ENCODE measurements at places on chromosomes 12 and 14.
A peak's percentile ranks its signal among the peaks of the same experiment; 100 is the strongest.

DNA sequence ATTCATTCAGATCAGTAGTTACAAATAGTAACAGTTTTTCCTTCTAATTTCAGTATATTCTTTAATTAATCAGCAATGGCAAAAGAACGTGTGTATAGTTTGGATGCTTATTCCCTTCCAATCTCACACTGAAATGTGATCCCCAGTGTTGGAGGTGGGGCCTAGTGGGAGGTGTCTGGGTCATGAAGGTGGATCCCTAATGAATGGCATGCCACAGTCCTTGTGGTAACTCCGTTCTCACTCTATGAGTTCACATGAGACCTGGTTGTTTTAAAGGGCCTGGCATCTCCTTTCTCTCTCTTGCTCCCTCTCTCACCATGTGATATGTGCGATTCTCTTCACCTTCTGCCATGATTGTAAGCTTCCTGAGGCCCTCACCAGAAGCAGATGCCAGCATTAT, 18.9 kb upstream of the SYNDIG1L start:
- DNase-seq = no peak

GRCh38 chr12:69151254-69151764, 88.1 kb upstream of the CPSF6 start:
- DNase-seq = no peak

DNA sequence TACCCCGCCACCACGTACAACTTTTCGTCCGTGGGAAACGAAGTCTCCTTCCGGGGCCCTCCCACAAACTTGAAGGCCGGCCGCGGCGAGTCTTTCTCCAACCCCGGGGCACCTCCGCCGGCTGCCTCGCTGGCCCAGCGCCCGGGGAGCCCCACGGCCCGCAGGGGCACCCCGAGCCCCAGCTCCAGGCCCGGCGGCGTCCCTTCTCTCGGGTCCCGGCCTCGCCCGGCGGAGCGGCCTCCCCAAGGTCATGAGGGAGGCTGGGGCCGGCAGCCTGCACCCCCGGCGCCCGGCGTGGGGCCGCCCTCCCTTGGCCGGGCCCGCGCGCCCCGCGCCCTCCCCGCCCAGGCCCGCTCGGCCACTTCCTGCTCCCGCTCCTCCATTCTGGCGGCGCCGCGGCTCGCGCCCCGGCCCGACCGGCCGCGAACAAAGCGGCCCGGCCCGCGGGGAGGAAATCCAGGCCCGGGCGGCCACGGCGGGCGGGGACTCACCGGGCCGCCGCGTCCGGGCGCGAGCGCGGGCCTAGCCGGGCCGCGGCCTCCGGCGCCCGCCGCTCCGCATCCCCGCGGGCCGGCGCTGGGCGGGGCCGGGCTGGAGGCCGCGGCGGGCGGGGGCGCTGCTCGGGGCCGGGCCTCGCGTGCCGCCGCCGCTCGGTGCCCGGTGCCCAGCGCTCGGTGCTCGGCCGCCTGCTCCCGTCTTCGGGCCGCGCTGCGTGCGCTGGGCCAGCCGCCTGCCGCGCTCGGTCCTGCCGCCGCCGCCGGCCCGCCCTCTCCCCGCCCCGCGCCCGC, at the start of gene AKT1:
TSS of gene AKT1 (minus strand) at position 756 of the 788 bp plus-strand sequence. CDS start 3,105 bp downstream, outside the sequence.
- DNase-seq = peak; percentile 52

- peak; percentile 41 for DNase-seq
Measured at GRCh38 chr14:72104011-72104613, 171.9 kb downstream of the RGS6 start.

DNA sequence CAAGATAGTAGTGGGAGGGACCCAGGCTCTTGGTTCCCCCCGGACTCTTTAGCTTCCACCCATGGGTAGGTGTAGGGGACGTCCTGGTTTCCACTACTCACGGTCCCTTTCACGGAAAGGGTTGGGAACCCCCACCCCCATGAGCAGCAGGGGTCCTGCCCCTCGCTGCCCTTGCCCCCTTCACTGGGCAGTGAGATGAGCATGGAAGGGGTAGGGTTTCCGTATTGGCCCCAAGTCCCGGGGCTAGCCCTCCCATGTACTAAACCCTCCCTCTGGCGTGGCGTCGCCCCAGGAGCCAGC, 12.7 kb downstream of the AGAP2 start:
- no peak for DNase-seq

GRCh38 chr12:121804417-121805111, 755 bp downstream of the SETD1B start:
- DNase-seq = peak; percentile 76

GRCh38 chr14:103001226-103001625, 56.1 kb downstream of the CDC42BPB start:
- no peak for DNase-seq

GRCh38 chr12:69298947-69299346, 49.2 kb upstream of the LYZ start:
- DNase-seq = no peak

GRCh38 chr12:132218915-132219314, 74.7 kb downstream of the NOC4L start:
- DNase-seq = no peak

DNA sequence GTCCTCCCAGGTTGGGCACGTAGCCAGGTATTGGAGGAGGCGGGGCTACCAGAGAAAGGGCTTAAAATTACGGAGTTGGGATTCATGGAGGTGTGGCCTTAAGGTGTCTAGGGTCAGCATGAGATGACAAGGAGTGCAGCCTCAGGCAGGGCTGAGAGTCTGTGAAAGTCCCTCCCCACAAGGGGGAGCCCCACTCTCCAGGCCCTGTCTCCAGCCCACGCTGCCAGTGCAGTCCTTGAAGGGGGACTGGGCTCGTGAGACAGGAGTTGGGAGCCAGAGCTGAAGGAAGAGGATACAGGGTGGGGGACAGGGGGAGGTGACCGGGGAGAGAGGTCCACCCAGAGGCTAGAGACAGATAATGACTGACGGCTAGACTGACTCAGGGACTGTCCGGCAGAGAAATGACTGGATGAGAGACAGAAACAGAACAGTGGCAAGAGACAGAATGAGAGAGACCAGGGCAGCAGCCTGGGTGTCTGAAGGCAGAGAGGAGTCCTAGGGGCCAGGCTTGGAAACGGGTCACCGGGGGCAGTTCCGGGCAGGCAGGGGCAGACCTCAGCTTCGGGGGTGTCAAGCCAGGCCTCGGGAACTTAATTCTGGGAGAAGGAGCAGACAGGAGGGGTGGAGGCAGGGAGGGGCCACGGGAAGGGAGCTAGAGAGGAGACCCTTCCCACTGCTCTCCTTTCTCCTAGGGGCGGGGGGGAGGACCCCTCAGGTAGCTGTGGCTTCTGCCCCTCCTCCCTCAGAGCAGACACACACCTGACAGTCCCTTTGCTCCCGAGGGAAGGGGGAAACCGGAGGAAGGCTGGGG, 970 bp downstream of the CDH24 start:
- peak; percentile 67 for DNase-seq

GRCh38 chr12:102459314-102459713, 21.0 kb downstream of the IGF1 start:
- no peak for DNase-seq

DNA sequence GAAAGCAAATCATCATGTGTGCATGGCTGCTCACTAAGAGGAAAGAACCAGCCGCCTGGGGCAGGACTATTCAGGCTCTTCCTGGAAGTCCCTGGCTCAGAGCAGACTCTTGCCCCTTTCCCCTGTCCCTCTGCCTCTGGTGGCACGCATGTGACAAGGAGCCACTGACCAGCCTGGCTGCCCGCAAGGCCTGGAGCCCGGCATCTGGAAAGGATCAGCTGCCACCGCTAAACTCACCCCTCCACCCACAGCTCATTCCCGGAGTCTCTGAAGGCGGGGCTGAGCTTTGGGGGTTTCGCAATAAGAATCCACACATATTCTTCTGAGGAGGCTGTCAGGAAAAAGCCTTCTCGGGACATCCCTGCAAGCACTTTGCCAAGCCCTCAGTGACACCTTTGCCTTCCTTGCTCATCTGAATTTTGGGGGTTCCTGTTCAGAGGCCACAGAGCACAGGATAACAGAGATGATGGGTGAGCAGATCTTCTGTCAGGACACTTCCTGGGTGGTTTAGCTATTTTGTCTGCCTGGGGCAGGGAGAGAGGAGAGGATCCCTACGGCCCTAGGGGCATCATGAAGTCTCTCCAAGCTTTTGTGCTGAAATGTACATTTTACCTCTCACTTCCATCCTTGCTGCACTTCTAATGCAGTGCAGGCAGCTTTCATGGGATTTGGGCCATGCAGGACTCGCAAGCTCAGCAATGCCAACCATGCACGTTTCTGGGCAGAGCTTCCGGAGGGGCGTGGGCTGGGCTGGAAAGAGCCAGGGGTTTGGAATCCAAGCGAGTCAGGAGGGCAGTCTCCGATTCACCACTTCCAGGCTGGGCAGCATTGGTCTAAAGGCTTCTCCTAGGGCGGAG, 124.8 kb upstream of the MAP1LC3B2 start:
- no peak for DNase-seq

GRCh38 chr12:89833337-89834252, 125.0 kb upstream of the ATP2B1 start:
- DNase-seq = no peak

DNA sequence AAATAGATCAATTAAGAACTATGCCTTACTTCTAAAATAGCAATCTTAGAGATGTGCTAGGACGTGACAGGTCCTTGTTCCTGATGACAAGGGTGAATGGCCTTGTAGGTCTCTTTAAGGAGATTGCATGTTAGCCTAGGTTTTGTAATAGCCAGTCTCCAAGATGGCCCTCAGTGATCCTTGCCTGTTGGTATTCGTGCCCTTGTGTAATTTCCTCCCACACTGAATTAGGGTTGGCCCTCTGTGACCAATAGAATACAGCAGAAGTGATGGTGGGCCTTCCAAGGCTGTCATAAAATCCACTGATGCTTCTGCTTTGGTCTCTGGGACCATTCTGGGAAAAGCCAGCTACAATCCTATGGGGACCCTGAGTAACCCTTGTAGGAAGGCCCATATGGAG, 38.2 kb upstream of the SNX6 start:
- no peak for DNase-seq

DNA sequence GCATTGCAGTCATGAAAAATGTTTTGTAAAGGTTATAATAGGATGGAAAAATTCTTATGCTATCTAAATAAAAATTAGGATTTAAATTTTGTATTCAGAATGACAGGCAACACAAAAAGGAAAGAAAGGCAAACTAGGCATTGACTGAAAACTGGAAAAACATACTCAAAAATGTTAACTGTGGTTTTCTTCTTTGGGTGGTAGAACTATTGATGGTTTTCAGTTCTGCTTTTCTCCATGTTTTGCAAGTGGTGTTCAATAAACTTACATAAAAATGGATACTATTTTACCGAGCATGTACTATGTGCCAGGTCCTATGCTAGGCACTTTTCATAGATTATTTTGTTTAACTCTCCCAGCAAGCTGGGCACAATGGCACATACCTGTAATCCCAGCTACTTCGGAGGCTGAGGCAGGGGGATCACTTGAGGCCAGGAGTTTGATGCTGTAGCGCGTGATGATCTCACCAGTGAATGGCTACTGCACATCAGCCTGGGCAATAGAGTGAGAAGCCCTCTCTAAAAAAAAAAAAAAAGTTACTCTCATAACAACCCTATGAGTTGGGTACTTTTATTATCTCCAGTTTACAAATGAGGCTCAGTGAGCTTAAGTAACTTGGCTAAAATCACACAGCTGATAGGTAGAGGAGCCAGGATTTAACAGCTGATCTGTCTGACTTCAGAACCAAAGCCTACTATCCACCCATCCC, 26.3 kb upstream of the TCP11L2 start:
- DNase-seq = peak; percentile 81

DNA sequence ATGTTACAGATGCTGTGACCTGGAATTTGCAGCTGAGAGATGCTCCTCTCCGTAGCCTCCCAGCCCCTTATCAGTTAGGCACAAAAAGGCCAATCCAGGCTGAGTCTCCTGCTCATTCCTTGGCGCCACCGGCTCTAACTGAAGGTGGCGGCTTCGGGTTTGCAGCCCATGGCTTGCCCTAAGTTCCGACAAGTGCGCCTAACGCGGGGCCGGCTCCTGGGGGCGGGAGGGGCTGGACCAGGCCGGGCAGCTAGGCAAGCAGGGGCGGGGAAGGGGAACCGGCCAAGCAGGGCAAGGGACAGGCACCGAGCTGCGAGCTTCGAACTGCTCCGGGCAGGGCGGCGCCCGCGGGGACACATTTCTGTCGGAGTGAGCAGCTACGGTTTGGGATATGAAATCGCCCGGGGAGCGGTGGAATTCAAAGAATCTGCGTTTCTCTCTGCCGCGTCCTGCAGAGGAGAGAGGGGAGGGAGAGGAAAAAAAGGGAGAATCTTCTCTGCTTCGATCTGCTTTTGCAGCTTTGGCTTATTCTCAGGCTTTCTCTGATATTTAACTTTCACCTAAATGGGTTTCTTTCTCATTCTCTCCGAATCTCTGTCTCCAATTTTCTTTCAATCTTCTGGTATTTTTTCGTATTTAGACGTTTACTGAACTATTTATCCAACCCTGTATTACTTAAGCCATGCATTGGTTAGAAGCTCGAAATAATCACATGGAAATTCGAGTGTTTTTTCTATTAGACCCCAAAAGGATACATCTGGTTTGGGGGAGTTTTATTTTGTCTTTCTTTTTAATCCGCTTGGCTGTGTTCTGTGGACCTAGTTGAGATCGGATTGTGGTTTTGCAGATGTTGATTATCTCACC, 1.6 kb upstream of the HOXC12 start:
- no peak for DNase-seq

DNA sequence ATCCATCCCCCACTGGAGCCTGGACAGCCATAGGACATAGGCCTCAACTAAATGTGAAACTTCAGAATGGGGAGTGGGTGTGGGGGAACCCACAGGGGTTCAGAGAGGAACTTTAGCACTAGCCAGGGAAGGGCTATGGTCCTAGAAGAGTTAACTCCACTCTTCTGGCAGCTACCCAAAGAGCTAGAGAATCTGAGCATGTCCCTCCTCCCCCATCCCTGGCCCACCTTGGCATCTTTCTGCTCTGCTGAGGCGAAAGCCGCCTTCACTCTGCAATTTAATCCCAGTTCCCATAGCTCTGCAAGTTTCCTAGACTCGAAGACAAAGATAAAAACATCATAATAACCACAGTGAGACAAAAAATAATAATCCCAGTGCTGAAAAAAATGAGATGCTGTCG, 214.7 kb upstream of the RTL1 start:
- no peak for DNase-seq

DNA sequence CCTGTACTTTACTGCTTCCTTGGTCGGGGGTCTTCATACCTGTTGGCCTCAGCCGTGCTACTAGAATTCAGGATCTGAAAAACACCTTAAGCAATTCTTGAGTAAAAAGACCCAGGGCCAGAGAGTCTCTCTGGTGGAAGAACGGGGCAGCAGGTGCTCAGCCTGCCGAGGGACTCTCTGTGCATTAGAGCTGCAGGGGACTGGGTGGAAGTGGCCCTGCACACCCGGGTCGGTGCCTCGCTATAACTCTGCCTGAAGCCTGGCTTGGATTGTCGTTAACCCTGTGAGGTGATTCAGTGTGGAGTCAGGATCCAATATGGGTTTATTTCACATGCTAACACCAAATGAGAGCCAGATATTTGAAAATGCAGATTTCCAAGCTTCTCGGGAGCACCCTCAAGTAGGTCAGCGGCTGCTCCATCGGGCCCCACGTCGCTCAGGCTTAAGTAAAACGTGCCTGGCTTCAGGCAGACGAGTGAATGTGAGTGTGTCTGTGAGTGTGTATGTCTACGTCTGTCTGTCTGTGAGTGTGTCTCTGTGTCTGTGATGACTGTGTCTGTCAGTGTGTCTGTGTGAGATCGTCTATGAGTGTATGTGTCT, 35.1 kb upstream of the C14orf180 start:
- no peak for DNase-seq

- DNase-seq = no peak
Measured at GRCh38 chr12:121989276-121990113, 32.2 kb upstream of the BCL7A start.

GRCh38 chr14:96584199-96584906, 82.2 kb downstream of the PAPOLA start:
- peak; percentile 41 for DNase-seq
